ENCODE measurements at places on chromosomes 5 and 9.

DNA sequence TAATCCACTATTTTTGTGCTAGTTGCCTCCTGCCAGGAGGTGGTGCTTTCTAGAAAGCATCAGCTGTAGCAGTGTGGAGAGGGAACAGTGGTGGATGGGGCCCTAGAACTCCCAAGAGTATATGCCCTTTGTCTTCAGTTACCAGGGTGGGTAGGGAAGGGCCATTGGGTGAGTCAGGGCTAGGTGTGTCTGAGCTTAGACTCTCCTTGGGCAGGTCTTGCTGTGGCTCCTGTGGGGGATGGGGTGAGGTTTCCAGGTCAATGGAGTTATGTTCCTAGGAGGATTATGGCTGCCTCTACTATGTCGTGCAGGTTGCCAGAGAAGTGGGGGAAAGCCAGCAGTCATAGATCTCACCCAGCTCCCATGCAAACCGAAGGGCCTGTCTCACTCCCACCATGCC is 11.3 kb upstream of the ADAMTS12 start:
- DNase-seq = no peak

GRCh38 chr9:108476574-108476973 is 379.2 kb downstream of the ACTL7B start:
- DNase-seq = no peak

GRCh38 chr9:96100385-96101300 is 201.3 kb downstream of the HSD17B3 start:
- DNase-seq = no peak

DNA sequence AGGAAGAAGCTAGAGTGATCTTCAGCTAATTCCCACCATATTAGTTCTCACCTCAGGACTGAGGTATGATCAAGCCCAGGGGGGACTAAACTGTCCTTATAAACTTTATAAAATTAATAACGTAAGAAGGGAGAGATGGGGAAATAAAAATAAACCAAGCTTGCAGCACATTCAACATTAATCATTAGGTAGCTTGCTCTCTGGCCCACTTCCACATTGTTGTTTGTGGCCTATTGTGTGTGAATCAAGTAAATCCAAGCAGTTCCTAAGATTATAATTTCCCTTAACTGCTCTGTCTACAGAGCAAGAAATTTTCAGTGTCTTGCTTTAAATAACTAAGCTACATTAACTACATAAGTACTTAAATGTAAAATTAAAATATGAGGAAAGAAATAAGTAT is 131.3 kb upstream of the ABCA1 start:
- DNase-seq = no peak

GRCh38 chr9:70324963-70325362 is 66.2 kb downstream of the SMC5 start:
- no peak for DNase-seq
